NB4 (cell line): ENCODE measurements at places on chromosomes 6 and 20.

GRCh38 chr20:37075932-37076685 lies 19.7 kb downstream of the RBL1 start:
- DNase-seq, result no peak

- no peak for DNase-seq
Measured at GRCh38 chr6:44327760-44328159, 14.6 kb upstream of the AARS2 start.

GRCh38 chr20:52191132-52191915 lies at the start of gene ZFP64:
ZFP64 (minus strand) TSS chr20:52191779; CDS start chr20:52191636, 143 bp downstream.
- peak; percentile 86 for DNase-seq

- peak; percentile 15 for DNase-seq
Measured at GRCh38 chr6:34922177-34922663, 33.2 kb downstream of the ANKS1A start.

DNA sequence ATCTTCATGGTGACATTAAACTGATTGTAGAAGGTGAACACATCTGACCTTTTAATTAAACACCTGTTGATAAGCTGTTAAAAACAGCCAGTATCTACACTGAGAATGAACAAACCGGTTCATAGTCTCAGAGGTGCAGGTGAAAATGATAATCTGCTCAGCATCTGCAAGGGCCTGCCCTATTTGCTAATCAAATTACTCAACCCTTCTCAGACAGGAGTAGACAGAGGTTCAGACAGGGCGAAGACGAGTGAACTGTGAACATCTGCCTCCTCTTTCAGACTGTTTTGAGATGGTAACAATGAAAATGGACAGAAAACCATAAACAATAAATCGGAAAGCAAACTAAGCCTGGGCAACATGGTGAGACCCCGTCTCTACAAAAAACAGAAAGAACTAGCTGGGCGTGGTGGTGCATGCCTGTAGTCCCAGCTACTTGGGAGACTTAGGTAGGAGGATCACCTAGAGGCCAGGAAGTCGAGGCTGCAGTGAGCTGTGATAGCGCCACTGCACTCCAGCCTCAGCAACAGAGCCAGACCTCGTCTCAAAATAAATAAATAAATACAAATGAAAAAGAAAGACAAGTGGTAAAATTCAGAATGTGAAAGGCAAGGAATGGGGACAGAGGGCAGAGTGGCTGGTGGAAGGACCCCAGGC lies 55.9 kb downstream of the NINL start:
- no peak for DNase-seq

DNA sequence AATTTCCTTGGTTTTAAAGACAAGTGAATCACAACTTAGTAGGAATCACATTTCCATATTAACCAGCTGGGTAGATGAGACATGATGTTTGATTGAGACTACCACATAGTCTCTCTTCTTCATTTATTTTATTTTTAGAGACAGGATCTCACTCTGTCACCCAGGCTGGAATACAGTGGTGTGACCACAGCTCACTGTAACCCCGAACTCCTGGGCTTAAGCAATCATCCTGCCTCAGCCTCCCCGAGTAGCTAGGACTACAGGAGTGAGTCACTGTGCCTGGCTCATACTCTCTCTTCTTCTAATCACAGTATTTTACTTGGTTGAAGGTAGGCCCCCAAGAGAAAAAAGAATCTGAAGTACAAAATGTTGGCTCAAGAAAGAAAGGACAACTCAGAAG lies 80.2 kb upstream of the ASF1A start:
- peak; percentile 32 for DNase-seq

- no peak for DNase-seq
Measured at GRCh38 chr6:165910184-165910966, 247.3 kb upstream of the PDE10A start.

DNA sequence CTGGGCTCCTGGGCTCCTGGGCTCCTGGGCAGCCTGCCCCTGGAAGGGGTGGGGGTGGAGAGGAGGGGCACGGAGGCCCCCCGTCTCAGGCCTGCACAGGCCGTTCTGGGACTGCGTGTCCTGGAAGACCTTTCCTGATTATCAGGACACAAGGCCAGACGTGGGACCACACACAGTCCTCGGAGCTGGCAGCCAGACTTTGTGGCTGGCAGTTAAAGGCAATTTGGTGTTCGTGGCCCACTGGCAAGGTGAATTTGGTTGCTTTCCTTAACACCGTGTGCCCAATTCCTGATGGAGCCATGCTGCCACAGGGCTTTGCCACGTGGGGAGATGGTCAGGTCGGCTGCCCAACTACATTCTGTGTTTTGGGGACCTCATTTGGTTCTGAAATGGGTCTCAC lies 113.5 kb downstream of the SMOC2 start:
- DNase-seq, result no peak
